CD4-positive, alpha-beta T cell treated with Interleukin-10 for 1 hour (primary cell): ENCODE measurements at places on chromosomes 16 and 17.

DNA sequence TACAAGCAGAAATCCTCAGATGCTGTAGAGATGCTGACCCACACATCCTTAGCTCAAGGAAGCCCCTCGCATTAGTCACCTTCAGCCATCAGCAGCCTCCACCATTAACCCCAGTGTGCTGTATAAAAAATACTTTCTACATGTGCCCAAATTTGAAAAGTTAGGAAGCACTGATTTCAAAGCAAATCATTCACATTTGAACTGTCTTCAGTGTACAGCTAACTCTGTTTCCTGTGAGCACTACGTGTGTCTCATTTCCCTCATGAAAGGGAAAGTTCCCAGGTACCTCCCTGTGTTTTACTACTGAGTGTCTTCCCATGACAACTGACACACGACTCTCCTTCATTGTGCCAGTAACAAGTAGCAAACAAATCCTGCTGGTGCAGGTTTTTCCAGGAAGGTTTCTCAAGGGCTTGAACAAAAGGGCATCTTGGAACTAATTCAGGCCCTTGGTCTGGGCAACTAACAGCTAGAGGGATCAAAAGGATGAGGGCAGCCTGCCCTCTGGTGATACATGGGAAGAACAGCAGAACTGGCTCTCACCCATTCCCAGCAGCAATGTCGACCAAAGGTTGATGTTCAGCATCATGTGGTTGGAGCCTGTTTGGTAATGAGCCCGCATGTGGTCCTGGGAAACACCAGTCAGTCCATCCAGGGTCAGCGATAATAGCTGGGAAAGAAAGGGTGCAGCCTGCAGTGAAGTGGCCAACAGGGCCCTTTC lies 4.0 kb downstream of the SLC35B1 start:
- peak; percentile 24 for DNase-seq

- DNase-seq: no peak
Measured at GRCh38 chr17:51124640-51125503, 4.2 kb upstream of the SPAG9 start.

GRCh38 chr17:7095625-7096024 lies 15.6 kb upstream of the CLEC10A start:
- DNase-seq: no peak

GRCh38 chr16:49688036-49688697 lies 167.7 kb downstream of the ZNF423 start:
- DNase-seq: no peak

DNA sequence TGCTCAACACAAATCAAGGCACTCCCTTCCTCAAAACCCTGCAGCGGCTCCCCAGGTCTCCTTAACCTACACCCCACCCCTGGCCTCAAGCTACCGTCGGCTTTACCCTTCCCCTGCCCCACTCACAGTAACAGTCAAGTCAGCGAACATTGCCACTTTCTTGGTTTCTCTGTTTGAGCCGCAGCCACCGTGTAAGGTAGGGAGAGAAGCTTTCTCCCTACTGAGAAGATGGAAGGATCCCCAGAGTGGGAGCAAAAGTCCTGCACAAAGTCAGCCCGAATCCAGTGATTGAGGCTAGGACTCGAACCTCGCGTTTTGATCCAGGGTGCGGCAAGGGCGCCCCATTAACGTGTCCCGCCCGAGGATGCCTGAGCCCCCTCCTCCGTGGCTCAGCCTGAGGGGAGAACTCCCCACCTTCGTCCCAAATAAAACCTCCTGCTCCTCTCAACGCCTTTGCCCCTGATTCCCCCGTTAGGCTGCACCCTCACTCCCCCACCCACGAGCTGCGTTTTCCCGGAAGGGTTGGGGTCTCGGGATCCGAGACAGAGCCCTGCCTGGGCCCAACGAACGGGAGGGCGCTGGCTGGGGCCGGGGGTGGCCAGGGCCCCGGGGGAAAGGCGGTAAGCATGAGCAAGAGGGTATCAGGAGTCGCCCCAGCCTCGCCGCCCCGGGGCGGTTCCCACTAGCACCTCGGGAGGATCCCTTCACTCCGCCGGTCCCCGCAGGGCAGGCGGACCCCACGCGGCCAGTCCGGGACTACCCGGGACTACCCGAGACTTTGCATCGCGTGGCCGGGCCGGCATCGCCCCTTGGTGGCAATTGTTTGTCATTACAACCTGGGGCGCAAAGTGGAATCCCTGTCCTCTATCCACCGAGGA lies 9.9 kb upstream of the NAGS start:
- peak; percentile 71 for DNase-seq

- DNase-seq: no peak
Measured at GRCh38 chr17:43892647-43892952, 14.7 kb downstream of the MPP2 start.

- no peak for DNase-seq
Measured at GRCh38 chr17:11916091-11916490, 81.2 kb downstream of the ZNF18 start.

GRCh38 chr17:81563861-81564586 lies 11.9 kb upstream of the FAAP100 start:
- no peak for DNase-seq
